ENCODE measurements at places on chromosomes 5 and 9. TPM values are rescaled to one million over a fixed set of nuclear protein-coding genes. Genes with fewer than 3 reads are reported as not detected.

DNA sequence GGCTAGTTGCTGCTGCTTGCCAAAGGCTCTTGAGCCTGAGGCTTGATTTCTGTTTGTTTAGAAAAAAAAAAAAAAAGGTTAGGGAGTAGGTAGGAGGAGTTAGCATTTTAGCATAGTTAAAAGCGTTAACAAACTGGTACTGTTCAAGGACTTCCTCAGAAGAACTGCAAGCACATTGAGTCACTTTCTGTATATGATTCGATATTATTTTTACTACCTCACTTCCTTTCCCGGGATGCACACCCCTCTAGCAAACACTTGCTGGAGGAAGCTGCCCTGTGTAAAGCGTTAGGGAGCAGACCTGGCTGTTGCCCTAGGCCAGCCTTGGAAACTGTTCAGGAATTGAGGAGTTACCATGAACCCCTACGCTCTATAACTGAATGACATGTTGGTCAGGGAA is 15.7 kb upstream of the CEP120 start:
- peaks cover 10% of the 10 kb centered on the region for H3K27me3 ChIP-seq
- H3K4me1 ChIP-seq, result peaks cover 34% of the 10 kb centered on the region
- peak overlapping the region; percentile 77 for H3K4me3 ChIP-seq
- peak; percentile 36 for DNase-seq
- no peaks in the 10 kb centered on the region for H3K36me3 ChIP-seq

- no peak for DNase-seq
- H3K4me1 ChIP-seq, result no peaks in the 10 kb centered on the region
- H3K4me3 ChIP-seq, result no peak overlapping the region
- no peak overlapping the region for H3K27ac ChIP-seq
Observed at GRCh38 chr5:1409381-1410110, 35.7 kb downstream of the SLC6A3 start.

DNA sequence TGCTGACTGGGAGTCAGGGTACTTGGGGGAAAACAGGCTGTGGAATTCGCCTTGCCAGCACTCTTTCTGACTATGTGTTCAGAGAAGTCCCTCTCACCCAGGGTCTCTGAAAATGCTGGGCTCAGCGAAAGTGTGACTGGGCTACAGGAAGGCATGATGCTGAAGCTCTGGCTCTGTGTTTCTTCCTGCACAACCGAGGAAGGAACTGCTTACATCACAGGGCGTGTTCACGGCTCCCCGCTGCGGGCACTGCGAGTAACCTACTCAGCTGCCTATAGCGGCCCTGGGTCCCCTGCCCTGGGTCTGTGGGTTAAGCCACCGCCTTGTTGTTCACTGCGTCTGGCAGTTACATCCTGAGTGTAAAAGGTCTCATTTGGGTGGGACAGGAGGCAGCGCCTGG is 222.4 kb upstream of the IRX4 start:
- H3K27me3 ChIP-seq, result no peaks in the 10 kb centered on the region
- no peaks in the 10 kb centered on the region for H3K4me1 ChIP-seq
- no peaks in the 10 kb centered on the region for H3K36me3 ChIP-seq
- no peak for DNase-seq
- no peak overlapping the region for H3K27ac ChIP-seq
- H3K4me3 ChIP-seq, result no peak overlapping the region

The NCBP1 gene
- total RNA-seq, result 24.3 TPM

- DNase-seq, result no peak
- no peaks in the 10 kb centered on the region for H3K27me3 ChIP-seq
- no peak overlapping the region for H3K4me3 ChIP-seq
- no peak overlapping the region for H3K27ac ChIP-seq
- H3K36me3 ChIP-seq, result no peaks in the 10 kb centered on the region
Observed at GRCh38 chr5:179438461-179438860, 93.2 kb upstream of the ADAMTS2 start.

- H3K27ac ChIP-seq, result peak overlapping the region; percentile 62
- peaks cover 22% of the 10 kb centered on the region for H3K4me1 ChIP-seq
- peaks cover 35% of the 10 kb centered on the region for H3K36me3 ChIP-seq
- no peaks in the 10 kb centered on the region for H3K27me3 ChIP-seq
- H3K4me3 ChIP-seq, result peak overlapping the region; percentile 60
Observed at GRCh38 chr9:116700882-116701865, 14.1 kb downstream of the TRIM32 start.

- H3K4me1 ChIP-seq, result peaks cover 77% of the 10 kb centered on the region
- peak; percentile 71 for DNase-seq
- peak overlapping the region; percentile 100 for H3K27ac ChIP-seq
- H3K4me3 ChIP-seq, result peak overlapping the region; percentile 82
- H3K27me3 ChIP-seq, result no peaks in the 10 kb centered on the region
Observed at GRCh38 chr5:40277161-40277906, 402.4 kb upstream of the PTGER4 start.

- H3K4me3 ChIP-seq, result no peak overlapping the region
- H3K27ac ChIP-seq, result no peak overlapping the region
- H3K4me1 ChIP-seq, result no peaks in the 10 kb centered on the region
- H3K36me3 ChIP-seq, result no peaks in the 10 kb centered on the region
- DNase-seq, result no peak
Observed at GRCh38 chr9:2727374-2727773, 10.1 kb downstream of the KCNV2 start.

The TMEM252 gene
- not detected for total RNA-seq

- H3K4me3 ChIP-seq, result no peak overlapping the region
- H3K36me3 ChIP-seq, result no peaks in the 10 kb centered on the region
- peaks cover 24% of the 10 kb centered on the region for H3K27me3 ChIP-seq
- DNase-seq, result no peak
- H3K4me1 ChIP-seq, result peaks cover 25% of the 10 kb centered on the region
- H3K27ac ChIP-seq, result no peak overlapping the region
Observed at GRCh38 chr5:172440486-172440885, 13.8 kb downstream of the SH3PXD2B start.

- H3K4me3 ChIP-seq, result no peak overlapping the region
- no peaks in the 10 kb centered on the region for H3K36me3 ChIP-seq
- no peaks in the 10 kb centered on the region for H3K27me3 ChIP-seq
- no peak overlapping the region for H3K27ac ChIP-seq
Observed at GRCh38 chr5:118796081-118796480, 192.3 kb downstream of the DTWD2 start.

The OGN gene
- total RNA-seq, result not detected

The SPINK5 gene
- not detected for total RNA-seq

All from activated T-cell treated with anti-CD3 and anti-CD28 coated beads, Interleukin-2, amount 50 U/mL, for 72 hours (primary cell).